ENCODE measurements at places on chromosomes 3 and 15.

GRCh38 chr15:91561371-91562100 is 292.0 kb upstream of the SLCO3A1 start:
- peak; percentile 67 for DNase-seq

DNA sequence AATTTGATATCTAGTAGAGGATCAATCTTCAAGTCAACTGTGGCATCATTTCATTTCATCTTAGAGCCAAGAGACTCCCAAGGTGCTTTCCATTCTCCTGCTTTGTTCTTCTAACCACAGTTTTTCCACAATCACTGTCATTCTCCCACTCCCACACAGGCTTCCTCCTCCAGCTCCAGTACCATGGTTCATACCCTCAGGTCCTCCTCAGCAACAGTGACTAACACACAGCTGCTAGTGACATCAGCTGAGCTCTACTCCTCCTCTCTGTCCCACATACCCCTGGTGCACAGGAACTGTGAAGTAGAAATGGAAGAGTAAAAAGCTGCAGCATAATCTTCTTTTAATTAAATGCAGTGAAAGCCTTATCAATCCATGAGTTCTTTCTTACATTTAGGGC is 200.2 kb upstream of the DPH6 start:
- peak; percentile 44 for DNase-seq

- no peak for DNase-seq
Observed at GRCh38 chr15:71939981-71940588, 129.7 kb downstream of the NR2E3 start.

GRCh38 chr3:175346573-175347356 is 487.6 kb downstream of the NAALADL2 start:
- DNase-seq, result peak; percentile 75

DNA sequence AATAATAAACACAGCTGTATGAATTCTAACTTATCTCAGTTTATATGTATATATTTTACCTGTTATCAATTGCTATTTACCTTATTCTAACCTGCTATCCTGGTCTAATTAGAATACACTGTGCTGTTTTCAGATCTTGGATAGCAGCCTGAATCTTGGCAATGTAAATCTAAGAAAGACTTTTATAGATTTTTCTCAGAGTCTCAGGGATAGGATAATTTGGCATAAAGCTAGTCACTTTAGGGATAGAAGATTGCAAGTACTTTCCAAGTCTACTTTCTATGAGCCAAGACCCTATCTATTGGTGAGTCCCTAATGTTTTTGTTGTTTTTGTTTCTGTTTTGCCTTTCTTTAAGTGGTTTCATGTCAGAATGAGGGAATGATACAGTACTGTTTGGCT is 695.7 kb downstream of the NAALADL2 start:
- no peak for DNase-seq
